Left renal cortex interstitium (tissue), 4 donors: ENCODE measurements at places on chromosomes 3 and 15.

DNA sequence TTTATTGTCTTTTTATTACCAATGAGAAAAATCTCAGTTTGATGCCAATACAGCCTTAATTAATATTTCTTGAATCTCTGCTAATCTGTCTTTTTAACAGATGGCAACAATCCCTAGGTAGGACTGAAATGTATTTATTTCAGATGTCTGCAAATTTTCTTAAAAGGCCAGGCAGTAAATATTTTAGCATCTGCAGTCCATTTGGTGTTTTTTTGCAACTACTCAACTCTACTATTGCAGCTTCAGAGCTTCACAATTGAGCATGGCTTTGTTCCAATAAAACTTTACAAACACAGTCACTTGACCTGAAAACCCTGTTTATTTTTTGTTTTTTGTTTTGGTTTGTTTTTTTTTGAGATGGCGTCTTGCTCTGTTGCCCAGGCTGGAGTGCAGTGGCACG lies 82.7 kb downstream of the RARB start:
- no peak for DNase-seq

DNA sequence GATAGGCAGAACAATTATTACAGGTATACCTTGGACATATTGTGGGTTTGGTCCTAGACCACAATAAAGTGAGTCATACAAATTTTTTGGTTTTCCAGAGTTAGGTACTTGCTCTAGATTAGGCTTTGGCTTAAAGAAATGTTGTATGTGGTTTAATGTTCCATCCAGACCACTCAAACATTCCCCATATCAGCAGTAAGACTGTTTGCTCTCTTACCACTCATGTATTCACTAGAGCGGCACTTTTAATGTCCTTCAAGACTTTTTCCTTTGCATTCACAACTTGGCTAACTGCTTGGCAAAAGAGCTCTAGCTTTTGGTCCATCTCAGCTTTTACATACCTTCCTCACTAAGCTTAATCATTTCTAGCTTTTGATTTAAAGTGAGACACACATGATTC lies 250.5 kb upstream of the SETMAR start:
- no peak for DNase-seq

DNA sequence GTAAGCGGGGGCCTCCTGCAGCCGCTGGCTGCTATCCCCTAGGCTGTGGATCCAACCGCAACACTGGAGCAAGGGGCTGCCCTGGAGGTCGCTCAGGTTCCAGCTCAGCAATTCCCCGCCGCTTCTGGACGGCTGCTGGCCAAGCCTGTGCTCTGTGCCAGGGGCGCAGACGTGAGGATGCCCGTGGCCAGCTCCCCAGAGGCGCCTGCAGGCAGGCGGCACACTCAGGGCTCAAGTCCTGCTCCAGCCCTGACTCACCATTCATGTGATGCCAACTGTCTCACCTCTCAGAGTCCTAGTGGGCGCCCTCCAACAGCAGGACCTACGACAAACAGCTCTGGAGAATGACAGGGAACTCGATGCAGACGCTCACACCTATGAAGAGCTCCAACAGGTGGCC lies 31.6 kb downstream of the KLHL25 start:
- no peak for DNase-seq

GRCh38 chr3:14392231-14392630 lies 10.2 kb upstream of the SLC6A6 start:
- no peak for DNase-seq

DNA sequence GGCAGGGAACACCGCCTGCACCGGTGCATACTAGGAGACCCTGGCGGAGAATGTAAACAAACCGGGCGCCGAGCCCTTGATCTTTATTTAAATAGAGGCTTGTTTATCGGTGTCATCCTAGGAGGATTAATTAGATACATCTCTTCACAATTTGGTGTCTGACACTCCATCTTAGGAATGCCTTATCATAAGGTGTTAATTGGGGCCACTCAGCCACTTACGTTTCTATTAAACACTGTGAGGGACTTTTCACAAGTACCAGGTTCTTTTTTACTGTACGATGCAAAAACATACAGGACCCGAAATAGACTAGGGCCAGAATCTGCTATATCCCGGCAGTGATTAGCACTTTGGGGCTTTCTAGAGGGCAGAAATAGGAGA lies 8.0 kb downstream of the EOMES start:
- no peak for DNase-seq

GRCh38 chr3:143011705-143012104 lies 10.3 kb downstream of the U2SURP start:
- no peak for DNase-seq

- no peak for DNase-seq
Observed at GRCh38 chr3:29583861-29584260, 303.0 kb downstream of the RBMS3 start.

GRCh38 chr3:15649858-15650257 lies 48.3 kb downstream of the BTD start:
- DNase-seq: no peak
